CD4-positive, alpha-beta memory T cell (primary cell): ENCODE measurements at places on chromosomes 6 and 20.

DNA sequence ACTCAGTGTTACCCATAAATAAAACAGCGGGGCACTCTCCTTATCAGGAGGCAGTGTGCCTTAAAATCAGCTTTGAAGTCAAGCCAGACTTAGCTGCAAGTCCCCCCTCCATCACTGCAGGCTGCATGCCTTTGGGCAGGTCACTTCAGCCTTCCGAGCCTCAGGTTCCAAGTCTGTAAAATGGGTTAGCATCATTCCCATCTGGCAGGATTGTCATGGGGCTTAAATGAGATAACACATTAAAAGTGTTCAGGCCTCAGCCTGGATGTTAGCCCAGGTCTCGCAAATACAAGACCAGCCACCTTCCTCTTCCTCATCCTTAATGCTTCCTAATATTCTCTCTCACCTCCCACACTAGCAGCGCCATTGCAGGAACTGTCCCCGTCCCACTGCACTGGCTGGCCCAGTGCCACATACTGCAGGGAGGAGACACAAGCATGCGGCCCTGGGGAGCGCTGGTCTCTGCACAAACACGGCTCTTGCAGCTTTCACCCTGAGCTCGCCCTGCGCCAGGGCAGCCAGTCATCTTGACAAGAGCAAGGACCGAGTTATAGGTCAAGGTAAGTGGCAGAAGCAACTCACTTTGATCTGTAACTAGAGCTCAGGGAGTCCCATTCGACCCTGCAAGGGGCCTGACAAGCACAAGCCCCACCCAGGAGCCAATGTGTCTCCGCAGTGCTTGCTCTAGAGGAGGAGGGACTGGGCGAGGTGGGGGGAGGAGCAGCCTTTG is 564.6 kb upstream of the AGPAT4 start:
- DNase-seq: no peak

- DNase-seq: no peak
Observed at GRCh38 chr6:127058027-127058426, 60.4 kb upstream of the RSPO3 start.

- no peak for DNase-seq
Observed at GRCh38 chr20:33337119-33337518, 54.1 kb downstream of the BPIFB1 start.

DNA sequence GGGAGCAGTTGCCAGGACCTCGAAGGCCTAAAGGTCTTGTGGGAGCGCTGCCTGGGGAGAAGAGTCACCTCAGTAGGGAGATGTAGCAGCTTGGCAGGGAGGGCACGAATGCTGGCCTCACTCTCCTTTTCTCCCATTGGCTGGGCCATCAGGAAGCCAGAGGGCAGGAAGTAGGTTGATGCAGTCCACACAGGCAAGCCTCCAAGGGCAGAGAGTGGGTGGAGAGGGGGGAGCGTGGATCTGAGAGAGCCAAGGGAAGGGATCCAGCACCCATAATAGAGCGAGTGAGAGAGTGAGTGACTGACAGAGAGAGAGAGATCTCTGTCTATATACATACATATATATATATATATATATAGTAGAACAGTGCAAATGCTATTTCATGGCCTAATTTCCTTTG is 215.3 kb upstream of the LRFN2 start:
- no peak for DNase-seq

DNA sequence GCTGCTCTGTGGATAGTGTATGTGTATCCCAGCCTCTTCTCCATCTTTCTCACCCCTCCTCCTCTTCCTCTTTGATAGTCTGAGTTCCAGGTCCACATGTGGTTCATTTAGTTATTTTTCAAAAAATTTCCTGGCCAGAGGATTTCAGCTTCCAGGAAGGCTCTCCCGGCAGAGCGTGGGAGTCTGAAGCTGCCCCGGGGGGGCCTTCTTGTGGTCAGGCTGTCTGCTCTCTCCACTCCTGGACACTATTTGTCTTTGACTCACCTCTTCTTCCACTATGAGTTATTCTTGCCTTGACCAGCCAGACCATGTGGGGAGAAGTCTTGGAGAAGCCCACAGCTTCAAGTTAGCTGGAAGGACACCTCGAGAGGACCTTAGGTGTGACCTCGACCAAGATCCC is 258.8 kb downstream of the CDC5L start:
- no peak for DNase-seq

DNA sequence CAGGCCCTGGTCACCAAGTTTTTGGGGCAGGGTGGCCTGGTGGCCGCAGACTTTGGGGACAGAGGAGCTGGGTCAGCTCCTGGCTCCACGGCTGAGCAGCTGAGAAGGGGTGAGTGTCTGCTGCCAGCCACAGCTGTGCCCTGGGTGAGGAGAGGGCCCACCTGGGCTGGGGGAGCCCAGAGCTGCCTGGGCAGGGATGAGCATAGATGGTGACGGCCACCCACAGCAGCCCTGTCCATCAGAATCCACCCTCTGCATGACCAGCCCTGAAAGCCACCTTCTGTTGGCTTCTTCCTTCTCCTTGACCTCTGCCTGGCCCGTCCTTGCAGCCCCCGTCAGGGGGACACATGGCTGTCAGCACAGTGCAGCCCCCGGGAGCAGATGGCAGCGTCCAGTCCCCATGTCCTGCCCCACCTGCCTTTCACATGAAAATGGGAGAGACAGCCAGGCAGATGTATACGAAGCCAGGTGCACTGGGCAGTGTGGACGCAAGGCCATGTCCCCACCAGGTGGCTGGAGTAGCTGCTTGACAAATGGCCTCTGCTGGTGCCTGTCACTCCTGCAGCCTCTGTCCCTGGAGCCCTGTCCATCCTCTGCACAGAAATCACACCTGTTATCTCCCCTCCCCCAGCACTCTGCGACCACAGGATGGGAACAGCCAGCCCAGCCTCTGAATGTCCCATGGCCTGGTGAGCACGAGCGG is 220.8 kb downstream of the PREX1 start:
- DNase-seq: no peak

DNA sequence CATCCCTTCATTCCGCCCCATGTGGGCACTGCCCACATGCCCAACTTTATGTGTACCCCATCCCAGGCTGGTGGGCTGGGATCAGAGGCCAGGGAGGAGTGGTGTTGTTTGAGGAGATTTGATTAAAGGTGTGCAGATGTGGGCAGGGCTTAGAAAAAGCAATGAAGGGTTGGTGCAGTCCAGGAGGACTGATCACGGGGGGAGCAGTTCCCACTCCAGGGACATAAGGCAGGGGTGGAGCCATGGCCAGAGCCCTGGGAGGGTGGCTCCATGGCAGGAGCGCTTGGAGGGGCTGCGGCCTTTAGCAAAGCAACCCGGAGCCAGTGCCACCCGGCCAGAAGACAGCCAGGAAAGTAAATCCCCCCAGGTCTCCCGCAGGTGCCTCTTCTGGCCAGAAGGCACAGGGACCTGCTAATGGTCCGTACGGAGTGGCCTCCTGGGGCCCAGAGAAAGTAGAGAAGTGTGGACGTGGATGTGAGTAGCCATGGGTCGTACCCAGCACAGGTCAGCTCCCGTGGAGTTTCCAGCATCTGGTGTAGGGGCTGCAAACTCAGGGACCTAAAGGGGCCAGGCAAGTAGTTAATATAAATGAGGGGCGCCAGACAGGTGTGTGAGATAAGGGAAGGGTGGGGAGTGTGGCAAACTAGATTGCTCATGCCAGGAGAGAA is 62.1 kb upstream of the APCDD1L start:
- DNase-seq: no peak

DNA sequence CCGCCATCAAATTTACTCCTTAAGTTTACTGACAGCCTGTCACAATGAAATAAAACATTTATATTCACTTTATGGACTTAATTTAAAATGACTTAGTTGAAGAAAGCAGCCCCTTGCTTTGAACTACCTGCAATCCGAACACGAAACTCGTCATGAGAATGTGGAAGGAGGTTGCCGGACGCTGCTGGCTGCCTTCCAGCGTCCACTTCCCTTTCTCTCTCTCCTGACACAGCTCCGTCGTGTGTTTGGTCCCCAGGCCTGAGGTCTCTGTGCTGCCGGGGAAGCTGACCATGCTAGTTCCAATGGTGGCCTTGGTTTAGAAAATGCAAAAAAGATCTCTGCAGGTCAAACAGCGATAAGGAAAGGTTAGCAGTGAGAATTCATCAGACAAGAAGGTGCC is 519.7 kb downstream of the CDH26 start:
- no peak for DNase-seq

- DNase-seq: no peak
Observed at GRCh38 chr20:403582-403957, 4.5 kb upstream of the RBCK1 start.

- DNase-seq: no peak
Observed at GRCh38 chr6:116073765-116074440, 13.2 kb upstream of the FRK start.

DNA sequence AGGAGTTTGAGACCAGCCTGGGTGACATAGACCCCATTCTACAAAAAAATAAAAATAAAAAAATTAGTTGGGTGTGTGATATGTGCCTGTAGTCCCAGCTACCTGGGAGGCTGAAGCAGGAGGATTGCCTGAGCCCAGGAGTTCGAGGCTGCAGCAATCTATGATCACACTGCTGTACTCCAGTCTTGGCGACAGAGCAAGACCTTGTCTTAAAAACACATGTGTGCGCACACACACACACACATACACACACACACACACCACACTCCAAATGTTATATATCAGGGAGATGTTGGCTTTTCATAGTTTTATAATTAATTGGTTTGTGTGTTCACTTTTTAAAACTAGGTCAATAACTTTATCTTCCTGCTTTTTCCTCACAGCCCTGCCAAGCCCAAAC is 110.5 kb downstream of the RTN4IP1 start:
- no peak for DNase-seq

GRCh38 chr6:39520411-39520810 is 197.9 kb upstream of the KCNK16 start:
- no peak for DNase-seq
